ENCODE measurements at places on chromosomes 2 and 18.

GRCh38 chr18:13260197-13260934 lies 41.8 kb downstream of the LDLRAD4 start:
- DNase-seq: no peak

DNA sequence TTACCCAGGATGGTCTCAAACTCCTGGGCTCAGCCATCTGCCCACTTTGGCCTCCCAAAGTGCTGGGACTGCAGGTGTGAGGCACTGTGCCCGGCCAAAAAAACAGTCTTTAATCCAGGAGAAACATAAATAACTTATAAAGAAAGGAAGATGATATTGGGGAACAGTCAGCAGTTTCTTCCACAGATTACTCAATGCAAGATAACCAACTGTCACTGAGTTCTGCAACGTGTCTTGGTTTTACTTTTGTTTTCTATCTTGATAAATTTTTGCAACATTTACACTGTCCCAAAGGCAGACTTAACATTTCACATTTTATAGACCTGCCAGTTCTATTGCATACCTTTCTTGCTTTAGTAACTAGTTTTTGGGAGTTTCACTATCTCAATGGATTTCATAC lies 71.1 kb downstream of the ANKRD44 start:
- no peak for DNase-seq

DNA sequence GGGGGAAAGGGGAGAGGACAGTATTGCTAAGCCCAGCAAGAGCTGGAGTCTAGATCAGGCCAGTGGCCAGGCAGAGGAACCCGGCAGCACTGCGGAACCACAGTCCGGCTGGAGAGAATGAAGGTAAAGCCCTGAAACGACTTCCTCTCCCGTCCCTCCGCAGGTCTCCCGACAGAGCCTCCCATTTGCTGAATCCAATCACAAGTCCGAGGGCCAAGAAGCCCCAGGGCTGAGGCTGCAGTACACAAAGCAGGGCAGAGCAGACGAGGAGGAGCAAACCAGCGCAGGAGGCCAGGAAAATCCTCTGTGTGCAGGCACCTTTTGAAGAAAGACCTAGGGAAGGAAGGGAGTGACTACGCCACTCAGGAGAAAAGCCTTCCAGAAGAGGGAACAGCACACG lies 104.4 kb downstream of the OSBPL1A start:
- no peak for DNase-seq

DNA sequence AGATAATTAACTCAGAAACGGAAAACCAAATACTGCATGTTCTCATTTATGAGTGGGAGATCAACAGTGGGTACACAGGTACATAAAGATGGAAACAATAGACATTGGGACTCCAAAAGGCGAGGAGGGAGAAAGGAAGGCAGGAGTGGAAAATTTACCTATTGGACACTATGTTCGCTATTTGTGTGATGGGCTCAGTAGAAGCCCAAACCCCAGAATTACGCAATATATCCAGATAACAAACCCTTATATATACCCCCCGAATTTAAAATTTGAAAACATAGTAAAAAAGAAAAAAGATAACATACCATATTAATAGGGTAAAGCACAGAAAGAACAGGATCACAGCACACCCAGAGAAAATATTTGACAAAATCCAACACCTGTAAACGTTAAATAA lies 1351.7 kb upstream of the FAM98A start:
- no peak for DNase-seq

GRCh38 chr2:180707884-180708205 lies 272.6 kb upstream of the UBE2E3 start:
- DNase-seq: no peak

- DNase-seq: no peak
These were observed 52.5 kb downstream of the SETBP1 start for GRCh38 chr18:44733069-44733753.

- no peak for DNase-seq
These were observed 23.1 kb upstream of the PNO1 start for GRCh38 chr2:68134554-68134953.
